H4 (cell line): ENCODE measurements at places on chromosomes 2 and 18. TPM values are rescaled to one million over a fixed set of nuclear protein-coding genes. Genes with fewer than 3 reads are reported as not detected.
A peak's percentile ranks its signal among the peaks of the same experiment; 100 is the strongest.

GRCh38 chr2:207847807-207848544, 78.3 kb upstream of the FZD5 start:
- peak; percentile 83 for DNase-seq

DNA sequence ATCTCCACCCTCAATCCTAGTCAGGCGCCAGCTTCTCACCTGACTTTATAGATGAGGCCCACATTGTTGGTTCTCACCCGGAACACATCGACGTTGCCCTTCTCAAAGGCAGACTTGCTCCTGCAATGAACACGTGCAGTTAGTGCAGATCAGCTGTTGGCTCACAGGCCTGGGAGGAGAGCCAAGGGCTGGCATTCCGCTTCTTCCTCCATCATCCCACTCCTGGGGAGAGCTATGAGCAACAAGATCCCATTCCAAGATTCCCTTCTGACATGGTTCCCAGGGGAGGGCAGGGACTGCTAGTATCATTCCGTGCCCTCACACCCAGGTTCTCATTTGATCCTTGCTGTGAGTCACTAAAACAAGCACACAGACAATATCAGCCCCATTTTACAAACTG, 15.1 kb downstream of the LOXHD1 start:
- peak; percentile 16 for DNase-seq

DNA sequence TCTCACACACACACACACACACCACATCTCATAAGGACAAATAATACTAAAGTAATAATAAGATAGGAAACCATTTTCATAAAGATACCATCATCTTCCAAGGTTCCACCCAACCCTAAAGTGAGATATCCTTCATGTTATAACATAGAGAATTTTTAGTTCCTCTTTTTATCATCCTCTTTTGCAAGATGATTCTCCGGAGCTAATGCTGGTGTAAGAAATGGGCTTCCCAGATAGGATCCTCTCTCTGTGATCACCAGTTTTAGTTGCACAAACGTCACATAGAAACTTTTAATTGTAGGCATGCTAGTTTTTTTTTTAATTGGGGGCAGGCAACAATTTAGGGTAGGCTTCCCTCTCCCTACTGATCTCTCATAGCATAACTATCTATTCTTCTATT, 49.6 kb downstream of the ARHGAP25 start:
- no peak for DNase-seq

- DNase-seq, result peak; percentile 71
Observed at GRCh38 chr18:28412521-28412920, 235.6 kb upstream of the CDH2 start.

DNA sequence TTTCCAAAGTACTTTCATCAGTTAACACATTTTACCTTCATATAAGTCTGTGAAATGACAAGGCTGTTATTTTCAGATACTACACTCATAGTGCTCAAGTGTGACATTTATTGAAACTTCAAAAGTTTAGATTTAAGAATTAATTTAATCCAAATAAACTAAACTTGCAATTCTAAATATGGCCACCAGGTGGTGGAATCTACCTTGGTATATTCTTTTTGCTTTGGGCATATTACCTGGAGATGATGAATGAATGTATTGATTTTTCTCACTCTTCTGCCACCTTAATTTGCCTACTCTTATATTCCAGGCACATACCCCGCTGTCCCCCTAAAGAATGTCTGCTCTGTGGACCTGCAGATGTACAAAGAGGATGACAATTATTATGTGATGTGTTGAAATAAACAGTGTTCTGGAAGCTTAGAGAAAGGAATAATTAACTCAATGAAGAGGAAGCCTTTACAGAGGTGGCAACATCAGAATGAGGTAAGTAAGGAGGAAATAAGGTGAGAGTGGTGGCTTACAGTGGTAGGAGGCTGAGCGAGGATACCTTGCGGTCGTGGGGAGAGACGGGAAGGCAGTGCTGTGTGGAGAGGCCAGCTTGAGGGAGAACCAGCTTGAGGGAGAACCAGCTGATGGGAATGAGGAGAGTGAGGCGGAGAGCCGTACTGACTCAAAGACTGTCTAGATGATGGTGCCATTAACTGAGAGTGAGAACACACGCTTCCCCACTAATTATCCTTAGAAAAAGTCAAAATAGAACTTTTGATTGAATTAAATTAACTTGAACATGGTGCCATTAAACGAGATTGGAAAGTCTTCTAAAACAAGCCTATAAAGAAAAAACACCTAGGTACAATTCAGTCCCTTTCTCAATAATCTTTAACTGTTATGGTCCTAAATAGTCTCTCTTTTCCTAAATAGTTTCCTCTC, 179.5 kb downstream of the CELF4 start:
- no peak for DNase-seq

DNA sequence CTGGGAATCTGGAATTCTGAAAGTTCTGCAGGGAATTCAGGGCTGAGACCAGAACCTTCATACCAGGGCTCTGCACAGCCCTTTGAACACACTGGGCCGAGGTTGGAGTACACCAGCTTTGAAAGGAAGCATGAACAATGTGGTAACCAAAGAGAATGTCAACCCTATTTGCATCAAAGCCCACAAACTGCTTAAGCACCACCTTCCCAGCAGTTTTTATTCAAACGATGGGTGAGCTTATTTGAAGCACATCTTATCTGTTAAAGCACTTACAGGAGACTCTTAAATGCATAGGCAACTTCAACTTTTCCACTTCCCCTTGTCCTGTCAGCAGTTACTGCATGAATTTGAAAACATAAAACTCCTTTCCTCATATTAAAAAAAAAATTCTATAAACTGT, 96.6 kb downstream of the TXNL1 start:
- DNase-seq, result no peak

- no peak for DNase-seq
Observed at GRCh38 chr18:38116716-38117115, 551.1 kb upstream of the CELF4 start.

Gene KYNU
- total RNA-seq, result 304 and 345 TPM in 2 replicates

Gene PLCL1
- 0.19 and 0.31 TPM in 2 replicates for total RNA-seq

DNA sequence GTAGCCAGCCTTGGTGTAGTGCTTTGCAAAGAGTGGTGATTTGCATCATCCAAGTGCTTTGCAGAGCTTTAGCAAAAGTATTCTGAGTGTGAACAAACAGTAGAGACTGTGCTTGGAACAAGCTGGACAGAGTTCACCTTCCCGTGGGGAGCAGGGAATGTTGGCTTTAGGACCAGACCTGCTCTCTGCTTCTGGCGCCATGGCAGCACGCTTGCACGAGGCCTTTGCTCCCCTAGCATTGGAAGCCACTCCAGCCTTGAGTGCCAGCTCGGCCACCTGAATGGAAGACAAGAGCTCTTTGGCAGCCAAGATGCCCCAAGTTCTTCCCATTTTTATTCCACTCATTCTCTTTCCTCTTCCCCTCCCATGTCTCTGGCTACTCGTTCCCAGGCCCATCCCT, 250.8 kb upstream of the OSR1 start:
- no peak for DNase-seq

- DNase-seq, result no peak
Observed at GRCh38 chr2:191839918-191840804, 6.7 kb downstream of the CAVIN2 start.

Gene SNRNP27
- total RNA-seq, result 62.8 and 63.7 TPM in 2 replicates

DNA sequence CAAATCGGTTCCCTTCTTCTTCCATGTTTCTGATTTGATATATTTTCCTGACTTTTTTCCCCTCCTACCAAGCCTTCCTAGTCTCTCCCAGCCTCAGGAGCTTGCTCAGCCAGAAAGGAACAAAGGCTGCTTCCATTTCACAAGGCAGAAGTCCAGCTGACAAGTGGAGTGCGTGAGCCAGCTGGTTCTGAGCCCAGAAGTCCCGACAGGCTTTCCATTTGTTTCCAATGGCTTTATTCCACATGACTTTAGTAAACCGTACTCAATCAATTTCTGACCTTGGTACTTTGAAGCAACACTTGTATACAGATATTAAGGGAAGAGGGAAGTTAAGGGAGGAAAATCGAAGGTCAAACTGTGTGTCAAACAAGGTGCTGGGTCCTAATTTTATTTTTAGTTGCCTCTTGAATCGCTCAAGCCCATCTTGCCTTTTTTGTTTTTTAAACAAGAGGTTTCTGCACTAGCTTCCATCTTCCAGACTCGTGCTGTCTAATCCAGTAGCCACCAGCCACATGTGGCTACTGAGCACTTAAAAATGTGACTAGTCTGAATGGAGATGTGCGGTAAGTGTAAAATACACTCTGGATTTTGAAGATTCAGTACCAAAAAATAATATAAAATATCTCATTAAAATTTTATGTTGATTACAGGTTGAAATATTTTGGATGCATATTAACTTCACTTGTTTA, 36.2 kb downstream of the WIPF1 start:
- DNase-seq, result no peak

- DNase-seq, result no peak
Observed at GRCh38 chr2:49754381-49754780, 600.1 kb upstream of the FSHR start.

DNA sequence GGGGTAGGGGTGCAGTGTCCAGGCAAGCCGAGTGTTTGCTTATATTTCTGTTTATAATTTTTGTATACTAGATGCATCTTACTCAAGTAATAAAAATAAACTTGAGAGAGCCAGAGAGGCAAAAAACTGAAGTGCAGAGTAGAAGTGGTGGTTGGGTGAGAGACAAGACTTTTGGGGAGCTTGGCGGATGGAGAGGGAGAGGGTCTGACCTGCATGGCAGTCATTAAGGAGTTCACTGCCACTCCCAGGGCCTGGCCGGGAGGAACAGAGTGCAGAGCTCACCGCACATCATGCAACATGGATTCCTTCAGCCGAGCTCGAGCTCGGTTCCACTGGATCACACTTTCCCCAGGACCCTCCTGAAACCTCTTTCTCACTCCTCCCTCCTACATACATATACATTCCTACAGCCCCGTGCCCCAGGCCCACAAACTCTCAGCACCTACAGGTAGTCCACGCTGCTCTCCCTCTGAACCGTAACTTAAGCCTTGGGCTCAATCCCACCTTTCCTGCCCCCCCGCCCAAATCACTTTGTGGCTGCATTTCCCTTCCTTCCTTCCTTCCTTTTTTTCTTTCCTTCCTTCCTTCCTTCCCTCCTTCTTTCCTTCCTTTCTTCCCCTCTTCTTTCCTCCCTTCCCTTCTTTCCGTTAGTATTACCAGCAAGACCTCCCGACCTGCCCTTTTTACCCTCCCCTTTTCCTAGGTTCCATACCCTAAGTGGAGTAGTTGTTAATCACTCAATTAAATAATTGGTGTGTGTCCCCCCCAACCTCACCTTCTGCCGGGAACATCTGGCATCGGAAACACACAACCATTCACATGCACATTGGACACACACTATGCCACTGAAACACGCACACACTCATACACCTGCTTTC, 37.1 kb upstream of the ATP6V1B1 start:
- DNase-seq, result no peak

GRCh38 chr2:105450471-105450870, 51.6 kb upstream of the FHL2 start:
- DNase-seq, result no peak

- no peak for DNase-seq
Observed at GRCh38 chr2:9160732-9161131, 45.9 kb upstream of the ASAP2 start.

Gene COL4A3
- not detected in 2 replicates for total RNA-seq

DNA sequence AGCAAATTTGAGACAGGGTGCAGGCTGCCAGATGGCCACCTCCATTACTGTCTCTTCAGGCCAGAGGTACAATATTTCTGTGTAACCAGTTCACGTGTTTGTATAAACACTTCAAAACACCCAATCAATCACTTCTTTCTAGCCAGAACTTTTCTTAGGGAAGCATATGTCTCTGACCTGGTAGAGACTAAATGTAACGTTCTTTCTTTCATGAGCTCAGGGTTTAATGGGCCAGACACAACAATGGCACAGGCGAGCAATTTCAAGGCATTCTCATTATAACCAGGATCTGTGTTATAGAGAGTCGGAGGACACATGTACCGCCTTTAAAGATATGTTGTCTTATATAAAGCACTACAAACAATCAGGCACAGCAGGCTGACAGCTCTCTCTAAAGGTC, 1846.4 kb upstream of the PIK3C3 start:
- no peak for DNase-seq

Gene SLC11A1
- 0.04 and 0.10 TPM in 2 replicates for total RNA-seq

Gene MAPK4
- 0.10 TPM in 1 of 2 replicates, not detected in the other for total RNA-seq

DNA sequence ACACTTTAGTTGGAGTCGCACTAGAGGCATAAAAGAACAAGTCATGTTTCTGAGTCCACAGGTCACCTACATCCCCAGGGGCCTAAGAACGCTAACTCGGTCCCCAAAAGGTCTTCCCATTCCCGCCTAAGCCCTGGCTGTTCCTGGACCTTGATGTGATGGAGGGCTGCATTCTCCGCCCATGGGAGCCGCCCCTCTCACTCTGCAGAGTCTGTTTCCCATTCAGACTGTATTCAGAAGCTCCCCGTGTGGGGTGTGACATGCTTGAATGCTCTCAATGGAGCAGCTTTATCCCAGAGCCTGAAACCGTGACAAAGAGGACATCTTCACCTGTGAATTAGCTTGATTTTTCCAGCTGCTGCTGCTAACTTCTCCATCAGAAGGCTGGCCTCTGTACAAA, 319.0 kb upstream of the KLHL29 start:
- DNase-seq, result no peak

GRCh38 chr2:143157418-143157817, 28.2 kb downstream of the ARHGAP15 start:
- no peak for DNase-seq

Gene MC4R
- 0.14 and 0.45 TPM in 2 replicates for total RNA-seq

GRCh38 chr2:84454581-84454980, 4.5 kb downstream of the SUCLG1 start:
- DNase-seq, result no peak

Gene RFX8
- 0.41 TPM in 1 of 2 replicates, not detected in the other for total RNA-seq

GRCh38 chr2:215556979-215557378, 121.1 kb upstream of the FN1 start:
- peak; percentile 17 for DNase-seq

GRCh38 chr2:53787614-53788289, 908 bp downstream of the ERLEC1 start:
- no peak for DNase-seq

DNA sequence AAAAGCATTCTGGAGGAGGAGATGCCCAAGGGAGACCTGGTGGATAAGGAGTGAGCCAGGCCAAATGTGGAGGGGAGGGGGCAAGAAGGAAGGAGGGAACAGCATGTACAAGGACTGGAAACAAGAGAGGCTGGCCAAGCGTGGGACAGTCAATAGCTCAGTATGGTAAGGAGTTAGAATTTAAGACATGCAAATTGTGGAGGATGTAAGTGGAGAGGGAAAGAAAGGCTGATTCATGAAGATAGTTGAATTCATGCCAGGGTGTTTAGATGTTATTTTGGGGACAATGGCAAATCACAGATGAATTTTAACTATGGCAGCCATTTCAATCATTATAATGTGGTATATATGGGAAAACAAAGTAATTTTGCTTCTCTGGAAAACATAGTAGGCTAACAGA, 462.3 kb downstream of the MEIS1 start:
- DNase-seq, result no peak

GRCh38 chr18:9239720-9240119, 94.9 kb upstream of the TWSG1 start:
- DNase-seq, result no peak

DNA sequence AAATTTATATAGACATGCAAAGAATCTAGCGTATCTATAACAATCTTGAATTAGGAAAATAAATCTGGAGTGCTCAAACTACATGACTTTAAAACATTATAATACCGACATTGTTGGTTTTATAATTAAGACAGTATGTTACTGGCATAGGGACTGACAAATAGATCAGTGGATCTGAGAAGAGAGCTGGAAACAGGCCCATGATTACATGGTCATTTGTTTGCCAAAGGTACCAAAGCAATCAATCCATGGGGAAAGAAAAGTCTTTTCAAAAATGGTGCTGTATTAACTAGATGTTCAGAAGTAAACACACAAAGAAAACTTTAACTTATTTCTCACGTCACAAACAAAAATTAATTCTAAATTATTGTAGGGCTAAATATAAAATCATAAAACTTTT, 124.2 kb downstream of the BCL2L11 start:
- DNase-seq, result no peak

Gene ABHD1
- 0.12 TPM in 1 of 2 replicates, not detected in the other for total RNA-seq

GRCh38 chr2:219727771-219728429, 100.5 kb downstream of the SLC4A3 start:
- DNase-seq, result no peak
